ENCODE measurements at places on chromosomes 11 and 22.

- no peak for DNase-seq
Measured at GRCh38 chr11:113934761-113935160, 30.2 kb downstream of the HTR3B start.

DNA sequence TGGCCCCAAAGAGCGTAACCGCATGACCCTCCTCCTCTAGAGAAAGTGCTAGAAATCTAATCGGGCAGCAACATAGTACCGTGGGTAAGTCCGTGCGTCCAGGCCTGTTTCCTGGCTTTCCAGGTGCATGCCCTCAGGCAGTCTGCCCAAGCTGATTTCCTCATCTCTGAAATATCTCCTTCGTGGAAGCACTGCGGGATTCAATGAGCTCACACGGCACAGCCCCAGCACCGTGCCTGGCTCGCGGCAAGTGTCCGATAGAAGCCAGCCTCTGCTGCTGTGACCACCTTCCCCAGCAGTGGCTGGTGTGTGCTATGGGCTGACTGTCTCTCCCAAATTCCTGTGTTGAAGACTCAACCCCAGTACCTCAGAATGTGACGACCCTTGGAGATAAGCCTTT, 20.7 kb downstream of the RPUSD4 start:
- DNase-seq = no peak

DNA sequence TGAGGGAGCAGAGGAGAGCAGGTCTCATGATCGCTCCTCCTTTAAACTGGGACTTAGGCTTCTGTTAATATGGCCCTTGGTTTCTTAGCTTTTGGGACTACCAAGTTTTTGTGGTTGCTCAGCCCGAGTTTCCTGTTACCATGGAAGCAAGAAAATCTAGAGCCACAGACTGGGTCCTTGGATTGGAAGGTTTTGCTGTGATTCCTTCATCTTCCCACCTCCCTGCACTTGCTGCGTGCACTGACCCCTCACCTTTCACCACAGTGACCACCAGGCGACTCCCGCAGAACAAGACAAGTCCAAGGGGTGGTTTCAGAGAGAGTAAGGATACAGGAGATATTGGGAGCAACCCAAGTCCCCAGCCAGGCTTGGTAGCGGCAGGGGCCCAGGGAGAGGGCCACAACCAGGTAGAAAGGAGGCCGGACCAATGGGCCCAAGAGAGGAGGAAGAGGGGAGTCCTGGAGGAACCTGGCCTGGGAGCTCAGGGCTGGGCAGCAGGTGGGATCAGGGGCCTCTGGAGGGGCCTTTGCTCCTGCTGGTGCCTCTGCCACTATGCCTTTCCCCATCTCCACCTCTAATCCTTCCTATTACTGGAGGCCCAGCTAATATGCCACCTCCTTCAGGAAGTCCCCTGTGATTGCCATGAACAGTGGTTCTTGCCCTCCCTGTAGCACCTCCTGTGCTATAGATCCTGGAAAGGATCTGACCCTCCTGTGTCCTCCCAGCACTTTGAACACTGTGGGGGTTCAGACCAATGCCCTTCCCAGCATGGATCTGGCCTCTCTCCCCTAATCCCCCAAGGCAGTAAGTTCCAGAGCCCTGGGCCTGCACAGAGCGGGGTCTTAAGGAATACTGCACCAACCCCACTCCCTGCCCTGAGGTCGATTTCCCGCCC, 21.2 kb downstream of the CSF2RB start:
- DNase-seq = no peak

GRCh38 chr11:74288161-74288560, 23.3 kb downstream of the P4HA3 start:
- DNase-seq = no peak

DNA sequence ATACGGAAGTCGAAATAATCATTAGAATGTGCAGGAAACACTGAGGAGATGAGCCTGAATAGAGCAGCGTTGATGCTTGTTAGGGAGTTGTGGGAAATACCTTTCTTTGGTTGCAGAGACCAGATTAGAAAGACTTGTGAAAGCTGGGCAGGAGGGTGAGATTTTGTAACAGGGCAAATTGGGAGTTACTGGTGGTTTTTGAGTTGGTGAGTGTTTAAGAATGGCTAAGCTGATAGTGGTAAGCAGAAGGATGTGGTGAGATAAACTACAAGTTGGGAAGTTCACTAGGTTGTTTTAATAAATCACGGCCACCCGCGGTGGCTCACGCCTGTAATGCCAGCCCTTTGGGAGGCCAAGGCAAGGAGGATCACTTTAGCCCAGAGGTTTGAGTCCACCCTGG, 34.4 kb downstream of the MCAM start:
- no peak for DNase-seq

GRCh38 chr22:43956805-43957463, 1.7 kb downstream of the SAMM50 start:
- no peak for DNase-seq

DNA sequence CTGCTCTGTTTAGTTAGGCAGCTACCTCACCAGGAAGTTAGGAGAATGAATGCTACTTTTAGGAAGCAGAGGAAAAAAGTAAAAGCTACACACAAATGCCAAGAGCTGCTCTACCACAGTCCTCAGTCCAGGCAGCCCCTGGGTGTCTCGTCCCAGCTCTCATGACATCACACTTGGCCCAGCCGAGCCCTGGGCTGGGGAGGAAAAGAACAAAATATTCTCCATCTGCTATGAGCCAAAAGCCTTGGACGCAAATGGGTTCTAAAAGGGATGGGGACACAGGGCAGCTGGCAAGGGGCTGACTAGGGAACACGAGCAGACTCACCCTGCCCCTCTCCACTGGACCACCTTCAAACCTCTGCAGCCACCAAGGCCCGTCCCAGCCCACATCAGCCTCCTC, 26.1 kb downstream of the TMEM184B start:
- no peak for DNase-seq

- DNase-seq = no peak
Measured at GRCh38 chr11:36419791-36420424, 90.2 kb downstream of the TRAF6 start.

- no peak for DNase-seq
Measured at GRCh38 chr22:47919001-47919441, 1156.6 kb downstream of the TBC1D22A start.

GRCh38 chr11:74437441-74438042, 29.8 kb downstream of the KCNE3 start:
- DNase-seq = no peak

DNA sequence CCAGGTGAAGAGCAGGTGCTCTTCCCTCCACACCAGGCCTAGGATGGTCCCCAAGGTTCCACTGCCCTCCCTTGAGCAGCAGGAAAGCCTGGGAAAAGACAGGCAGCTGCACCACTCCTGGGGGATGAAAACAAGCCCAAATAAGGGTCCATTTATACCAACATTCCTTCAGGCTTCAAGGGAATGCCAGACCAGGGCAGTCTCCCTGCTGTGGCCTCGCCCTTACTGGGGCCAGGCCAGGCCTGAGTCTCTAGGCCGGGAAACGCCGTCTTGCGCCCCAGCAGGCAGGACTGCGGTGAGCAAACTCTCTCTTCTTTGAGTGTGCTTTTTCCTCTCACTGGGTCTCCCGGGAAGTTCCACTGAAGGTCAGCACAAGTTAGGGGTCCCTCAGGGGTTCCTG, 443.5 kb downstream of the SOX6 start:
- DNase-seq = no peak

DNA sequence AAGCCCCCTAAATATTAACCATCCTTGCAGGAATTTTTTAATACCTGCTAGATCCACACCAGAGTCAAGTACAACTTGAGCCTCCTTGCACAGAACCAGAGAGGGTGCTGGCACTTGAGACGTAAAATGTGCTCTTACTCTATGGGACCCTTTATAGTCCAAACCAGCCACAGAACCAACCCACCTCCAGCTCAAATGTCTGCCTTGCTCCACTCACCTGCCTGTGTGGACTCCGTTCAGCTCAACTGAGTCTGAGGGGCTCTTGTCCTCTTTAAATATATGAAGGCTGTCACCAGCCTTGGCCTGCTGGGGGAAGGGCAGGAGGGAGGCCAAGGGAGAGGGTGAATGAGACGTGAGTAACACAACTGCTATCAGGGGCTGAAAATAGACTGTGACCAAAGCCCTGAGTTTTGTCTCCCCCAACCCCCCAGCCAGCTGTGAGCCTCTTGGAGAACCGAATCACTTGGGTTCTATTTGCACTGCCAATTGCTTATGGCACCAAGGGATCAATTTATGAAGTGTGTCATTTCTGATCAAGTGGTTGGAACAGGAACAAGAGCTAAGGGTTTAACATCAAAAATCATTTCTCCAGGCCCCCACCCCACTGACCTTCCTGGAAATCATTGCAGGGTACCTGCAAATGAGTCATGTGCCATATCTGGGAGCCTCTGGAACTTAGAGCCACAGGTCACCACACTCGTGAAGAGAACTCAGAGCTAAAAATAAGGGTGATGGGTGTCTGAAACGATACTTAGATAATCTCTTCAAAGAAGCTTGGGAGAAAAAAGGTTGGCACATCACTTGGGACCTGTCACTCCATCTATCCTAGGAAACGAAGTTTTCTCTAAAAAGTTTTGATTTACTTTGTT, at the start of gene CSRP3:
Gene CSRP3 (minus strand): TSS at position 247 of the 869 bp plus-strand sequence. CDS start 9,535 bp downstream, outside the sequence.
- DNase-seq = no peak

- no peak for DNase-seq
Measured at GRCh38 chr11:70480711-70481110, 82.4 kb downstream of the CTTN start.

DNA sequence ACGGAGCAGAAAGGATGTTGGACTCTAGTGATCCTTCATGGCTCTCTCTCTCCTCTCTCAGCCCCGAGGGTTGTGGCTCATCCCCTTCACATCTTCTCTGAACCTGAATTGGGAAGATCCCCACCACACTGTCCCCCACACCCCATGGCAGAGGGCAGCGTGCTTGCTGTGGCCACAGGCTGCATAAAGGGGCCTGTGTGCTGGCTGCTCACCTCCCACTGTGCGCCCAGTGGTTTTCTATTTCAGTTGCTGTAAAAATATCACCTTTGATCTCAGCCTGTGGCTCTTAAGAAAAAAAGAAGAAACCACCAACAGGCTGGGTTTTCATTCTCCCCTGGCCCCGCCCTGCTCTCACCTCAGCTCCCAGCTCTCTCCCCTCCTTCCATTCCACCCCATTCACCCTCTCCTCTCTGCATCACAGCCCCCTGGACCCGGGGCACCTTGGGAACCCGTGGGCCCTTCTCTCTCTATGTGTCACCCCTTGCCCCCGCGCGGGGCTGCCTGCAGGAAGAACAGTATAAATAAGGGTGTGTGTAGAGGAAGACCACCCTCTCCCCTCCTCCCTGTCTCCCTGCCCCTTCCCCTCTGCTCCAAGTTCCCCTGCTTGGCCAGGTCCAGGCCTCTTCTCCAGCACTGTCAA, 25.8 kb upstream of the WNT11 start:
- peak; percentile 46 for DNase-seq

DNA sequence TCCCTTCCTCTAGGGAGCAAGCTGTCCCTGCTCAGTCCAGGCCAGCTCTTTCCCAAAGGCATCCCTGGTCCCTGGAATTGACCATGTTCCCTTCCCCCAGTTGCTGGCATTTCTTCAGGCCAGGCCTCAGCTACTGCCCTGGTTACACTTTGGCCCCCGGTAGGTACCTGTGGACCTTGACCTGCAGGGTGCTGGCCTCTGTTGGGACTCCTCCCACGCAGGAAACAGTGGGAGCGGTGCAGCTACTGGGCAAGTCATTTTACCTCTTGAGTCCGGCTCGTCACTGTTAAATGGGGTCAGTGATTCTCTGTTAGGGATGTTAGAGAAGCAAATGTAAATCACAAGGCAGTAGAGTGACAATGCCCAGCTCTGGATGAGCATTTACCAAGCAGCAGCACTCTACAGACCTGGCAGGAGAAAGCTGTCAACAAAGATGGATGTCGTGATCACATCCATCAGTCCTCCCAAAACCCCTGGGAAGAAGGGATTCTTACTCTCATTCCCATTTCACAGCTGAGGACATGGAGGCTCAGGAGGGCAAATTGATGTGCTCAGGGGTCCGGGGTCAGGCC, 16.9 kb downstream of the MYO7A start:
- no peak for DNase-seq

DNA sequence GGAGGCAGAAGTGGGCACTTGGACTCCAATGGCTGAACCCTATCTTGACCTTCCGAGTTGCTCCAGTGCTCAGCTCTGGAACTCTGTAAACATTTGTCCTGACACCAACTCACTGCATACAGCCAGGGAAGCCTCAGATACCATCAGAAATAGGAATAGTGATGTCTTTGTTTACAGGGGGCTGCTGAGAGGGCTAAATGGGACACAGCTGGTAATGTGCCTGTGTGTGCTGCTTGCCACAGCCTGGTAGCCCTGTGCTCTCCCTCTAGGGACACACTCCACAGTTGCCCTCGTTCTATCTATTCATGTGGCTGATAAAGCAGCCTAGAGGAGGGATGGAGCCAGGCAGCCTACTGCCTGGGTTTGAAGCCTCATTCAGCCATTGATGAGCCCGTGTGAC, 559.8 kb downstream of the MIAT start:
- no peak for DNase-seq

- no peak for DNase-seq
Measured at GRCh38 chr11:70727899-70728620, 329.7 kb downstream of the CTTN start.

GRCh38 chr11:121326230-121326629, 33.7 kb downstream of the SC5D start:
- no peak for DNase-seq

DNA sequence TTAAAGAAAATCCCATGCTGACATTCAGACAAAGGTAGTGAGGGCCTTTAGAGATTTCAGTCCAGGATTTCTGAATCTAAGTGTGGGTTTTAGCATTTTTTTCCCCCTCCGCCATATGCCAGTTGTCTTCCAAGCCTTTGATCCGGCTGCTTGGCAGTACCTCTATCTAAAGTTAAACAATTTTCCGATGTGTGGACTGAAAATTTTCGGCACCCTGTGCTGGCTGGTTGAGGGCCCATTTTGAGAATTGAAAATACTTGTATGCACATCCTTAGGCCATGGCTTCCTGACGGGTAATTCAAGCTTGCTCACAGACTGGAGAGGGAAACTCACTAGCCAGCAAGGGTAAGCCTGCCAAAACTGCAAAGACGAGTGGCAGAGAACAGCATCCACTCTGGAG, 131.9 kb upstream of the NARS2 start:
- no peak for DNase-seq

GRCh38 chr22:42389143-42389542, 43.1 kb downstream of the NFAM1 start:
- DNase-seq = no peak

DNA sequence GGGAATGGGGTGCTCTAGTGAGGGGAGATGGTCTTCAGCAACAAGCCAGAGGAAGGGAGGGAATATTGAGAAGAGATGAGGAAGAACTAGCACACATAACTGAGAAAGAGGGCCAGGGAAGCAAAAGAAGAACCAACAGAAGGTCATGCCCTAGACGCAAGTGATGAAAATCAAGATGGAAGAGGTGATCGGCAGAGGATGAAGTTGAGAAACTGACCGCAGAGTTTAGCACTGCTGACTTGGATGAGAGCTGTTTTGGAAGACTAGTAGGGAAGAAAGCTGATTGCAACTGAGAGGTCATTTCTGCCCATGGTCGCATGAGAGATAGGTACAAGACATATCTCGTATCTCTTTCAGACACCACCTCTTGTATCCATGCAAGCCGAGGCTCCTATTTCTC, 2.9 kb downstream of the SPINDOC start:
- DNase-seq = no peak

GRCh38 chr11:131326829-131327228, 43.6 kb upstream of the NTM start:
- no peak for DNase-seq

- peak; percentile 17 for DNase-seq
Measured at GRCh38 chr11:291281-292210, 2.6 kb downstream of the PGGHG start.

- no peak for DNase-seq
Measured at GRCh38 chr11:110977661-110978060, 265.4 kb upstream of the ARHGAP20 start.

GRCh38 chr11:109864834-109865547, 228.2 kb upstream of the ZC3H12C start:
- no peak for DNase-seq
